ENCODE measurements at places on chromosomes 4 and X.

- no peak for DNase-seq
Observed at GRCh38 chr4:37948542-37948941, 11.7 kb upstream of the PTTG2 start.

- no peak for DNase-seq
Observed at GRCh38 chr4:160831165-160831922, 1332.5 kb downstream of the FSTL5 start.

DNA sequence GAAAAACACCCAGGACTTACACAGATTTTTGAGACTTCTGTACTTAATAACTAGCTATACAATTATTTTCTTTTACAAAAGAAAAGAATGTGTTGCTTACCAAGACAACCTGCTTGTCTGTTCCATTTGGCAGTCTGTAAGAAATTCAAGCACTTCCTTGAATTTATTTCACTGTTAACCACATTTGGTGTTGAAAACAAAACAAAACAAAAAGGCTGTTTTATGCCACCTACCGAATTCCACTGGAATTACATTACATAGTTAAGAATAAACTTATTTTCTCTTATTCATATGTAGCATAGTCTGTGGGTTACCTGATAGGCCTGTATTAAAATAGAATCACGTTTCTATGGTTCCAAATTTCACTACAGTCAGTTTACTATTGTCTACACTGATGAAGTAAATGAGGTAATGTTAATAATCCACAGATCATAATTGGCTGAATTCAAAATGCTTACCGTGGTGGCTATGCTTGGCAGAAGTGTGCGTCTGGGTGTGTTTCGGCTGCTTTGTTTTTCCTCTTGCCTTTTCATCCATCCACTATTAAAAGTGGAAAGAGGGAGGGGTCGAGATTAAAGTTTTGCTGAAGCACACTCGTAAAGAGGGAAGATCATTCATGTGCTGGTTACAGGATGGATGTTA lies at the start of gene TLR1:
TLR1 (minus strand) TSS at position 138 of the 642 bp plus-strand sequence. CDS start 5,960 bp downstream, outside the sequence.
- DNase-seq, result peak; percentile 32

- DNase-seq, result no peak
Observed at GRCh38 chr4:13766761-13767540, 139.4 kb upstream of the BOD1L1 start.

- no peak for DNase-seq
Observed at GRCh38 chr4:153152501-153153338, 51.5 kb upstream of the TRIM2 start.

GRCh38 chr4:109303140-109303496 lies 660 bp upstream of the COL25A1 start:
- no peak for DNase-seq

GRCh38 chrX:3550160-3550751 lies 163.2 kb downstream of the PRKX start:
- no peak for DNase-seq

DNA sequence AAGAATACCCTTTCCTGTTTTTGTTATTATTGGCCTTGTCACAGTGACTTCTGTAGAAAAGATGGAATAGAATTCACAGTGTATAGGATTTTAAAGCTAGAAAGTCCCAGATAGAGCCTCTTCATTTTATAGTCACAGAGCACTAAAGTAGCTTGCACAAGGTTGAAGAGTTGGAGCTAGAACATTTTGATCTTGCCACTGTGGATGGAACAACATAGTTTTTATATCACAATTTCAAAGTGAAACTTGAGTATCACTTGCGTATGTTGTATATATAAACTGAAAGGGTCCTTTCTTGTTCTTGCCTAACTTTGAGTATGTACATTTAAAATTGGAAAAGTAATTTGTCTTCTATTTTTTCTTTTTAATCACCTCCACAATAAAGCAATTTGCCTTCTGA lies 2.7 kb downstream of the USO1 start:
- DNase-seq, result no peak

DNA sequence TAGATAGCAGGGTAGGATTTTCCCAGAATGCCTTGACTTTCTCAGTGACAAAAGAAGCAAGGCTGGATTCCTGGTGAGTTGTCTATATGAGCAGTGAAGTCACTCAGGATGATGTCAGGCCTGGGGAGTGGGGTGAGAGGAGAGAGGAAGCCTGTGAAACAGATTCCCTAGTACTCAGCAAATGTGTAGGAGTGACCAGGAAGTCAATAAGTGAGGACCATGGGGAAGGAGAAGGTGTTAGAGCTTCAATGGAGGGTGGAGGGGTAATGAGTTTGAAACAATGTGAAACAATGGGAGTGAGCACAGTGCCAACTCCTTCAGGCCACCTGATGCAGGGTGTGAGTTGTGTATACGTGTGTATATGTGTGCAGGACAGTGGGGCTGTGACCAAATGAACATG lies 2.4 kb upstream of the SLC9A6 start:
- DNase-seq, result no peak

DNA sequence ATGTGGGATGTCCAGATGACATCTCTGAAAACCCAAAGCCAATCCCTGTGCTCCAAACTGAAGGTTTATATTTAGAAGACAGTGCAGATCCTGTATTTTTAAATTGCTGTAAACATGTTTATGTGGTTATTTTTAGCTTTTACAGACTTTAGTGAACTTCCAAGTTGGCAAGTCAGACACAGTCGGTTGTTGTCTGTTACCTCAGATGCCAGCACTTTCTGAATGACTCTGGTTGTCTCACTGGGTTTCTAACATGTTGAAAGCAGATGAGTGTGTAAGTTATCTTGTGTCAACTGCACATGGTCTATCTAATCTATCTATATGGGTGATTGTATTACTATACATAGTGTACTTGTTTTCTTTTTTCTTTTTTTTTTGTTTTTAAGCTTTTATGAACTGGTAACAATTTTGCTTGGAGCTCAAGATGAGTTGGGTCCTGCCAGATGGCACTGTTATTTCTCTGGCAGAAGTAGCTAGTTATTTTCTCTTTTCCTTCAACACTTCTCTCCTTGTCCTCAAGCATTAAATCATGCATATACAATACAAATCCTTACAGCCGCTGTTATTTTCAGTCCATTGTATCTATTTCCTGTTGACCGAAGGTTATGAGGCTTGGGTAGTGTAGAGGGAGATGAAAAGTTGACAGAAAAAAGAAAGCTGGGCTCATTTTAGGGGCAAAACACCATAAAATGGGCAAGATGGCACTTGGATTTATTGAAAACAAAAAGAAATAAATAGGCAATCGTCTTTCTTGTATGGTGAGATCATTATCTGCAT lies 66.3 kb downstream of the GAB1 start:
- DNase-seq, result no peak

DNA sequence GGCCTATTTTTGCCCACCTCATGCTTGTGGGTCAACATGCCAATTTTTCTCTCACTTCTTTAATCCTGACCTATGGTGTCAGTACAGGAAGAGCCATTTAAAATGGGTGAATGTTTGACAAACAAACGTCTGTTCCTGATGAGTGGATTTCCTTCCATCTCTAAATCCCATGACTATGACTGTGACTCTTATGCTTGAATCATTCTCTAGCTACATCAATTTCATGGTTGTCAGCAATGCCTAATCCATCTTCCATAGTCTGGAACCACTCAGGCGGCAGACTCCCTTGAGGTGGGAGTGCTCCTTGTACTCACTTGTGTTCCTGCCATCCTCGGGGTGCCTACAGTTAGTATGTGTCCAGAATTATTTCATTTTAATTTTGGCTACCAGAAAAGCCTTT lies 194.9 kb upstream of the RPS6KA3 start:
- DNase-seq, result no peak

DNA sequence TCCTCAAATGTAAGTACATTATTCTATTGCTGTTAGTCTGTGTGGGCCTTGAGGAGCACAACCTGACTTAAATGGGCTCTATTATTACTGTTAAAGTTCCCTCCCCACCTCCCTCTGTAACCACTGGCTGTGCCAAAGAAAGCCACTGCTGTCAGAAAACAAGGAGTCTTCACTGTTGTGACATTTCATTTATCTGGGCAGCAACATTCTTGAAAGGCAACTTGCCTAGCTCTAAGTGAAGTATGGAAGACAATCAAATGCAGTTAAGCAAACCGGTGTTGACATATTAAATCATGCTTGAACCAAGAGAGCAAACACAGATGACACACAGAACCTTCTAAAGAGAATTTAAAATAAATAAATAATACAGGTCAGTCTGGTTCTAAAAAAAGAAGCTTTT lies 81.0 kb downstream of the EPHA5 start:
- no peak for DNase-seq

DNA sequence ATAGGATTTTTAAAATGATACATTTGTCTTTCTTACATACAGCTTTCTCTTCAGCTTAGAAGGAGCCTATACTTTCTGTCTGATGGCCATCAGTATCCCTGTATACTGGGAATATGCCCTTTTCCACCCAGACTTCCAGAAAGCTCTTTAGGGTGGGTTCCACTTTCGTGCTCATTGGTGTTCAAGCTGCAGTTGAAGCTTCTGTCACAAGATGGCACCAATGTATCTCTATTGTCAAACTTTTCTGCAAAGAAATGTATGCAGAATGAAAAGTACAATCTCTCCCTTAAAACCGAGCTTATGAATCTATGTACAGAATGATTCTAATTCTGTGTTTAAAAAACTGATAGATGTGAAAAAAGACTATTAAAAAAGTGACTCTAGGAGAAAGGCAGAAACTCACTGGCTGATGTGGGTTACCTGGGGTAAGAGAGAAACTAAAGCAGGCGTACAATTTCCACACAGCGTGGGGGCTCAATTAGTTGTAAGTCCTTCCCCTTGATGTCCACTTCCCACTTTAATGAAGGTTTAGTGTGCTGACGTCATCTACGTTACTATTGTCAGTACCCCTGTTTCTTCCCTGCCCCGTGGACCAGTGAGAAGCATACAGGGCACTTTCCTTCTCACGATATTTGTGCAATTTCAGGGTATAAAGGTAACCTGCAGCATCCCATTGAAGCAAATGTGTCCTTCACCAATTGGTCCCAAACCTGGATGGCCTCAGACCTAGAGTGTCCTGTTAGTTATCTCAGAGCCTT lies 57.3 kb upstream of the TCEAL2 start:
- DNase-seq, result no peak

- no peak for DNase-seq
Observed at GRCh38 chr4:76787898-76788297, 110.0 kb downstream of the SOWAHB start.

GRCh38 chr4:41039317-41039716 lies 175.0 kb downstream of the APBB2 start:
- DNase-seq, result no peak

DNA sequence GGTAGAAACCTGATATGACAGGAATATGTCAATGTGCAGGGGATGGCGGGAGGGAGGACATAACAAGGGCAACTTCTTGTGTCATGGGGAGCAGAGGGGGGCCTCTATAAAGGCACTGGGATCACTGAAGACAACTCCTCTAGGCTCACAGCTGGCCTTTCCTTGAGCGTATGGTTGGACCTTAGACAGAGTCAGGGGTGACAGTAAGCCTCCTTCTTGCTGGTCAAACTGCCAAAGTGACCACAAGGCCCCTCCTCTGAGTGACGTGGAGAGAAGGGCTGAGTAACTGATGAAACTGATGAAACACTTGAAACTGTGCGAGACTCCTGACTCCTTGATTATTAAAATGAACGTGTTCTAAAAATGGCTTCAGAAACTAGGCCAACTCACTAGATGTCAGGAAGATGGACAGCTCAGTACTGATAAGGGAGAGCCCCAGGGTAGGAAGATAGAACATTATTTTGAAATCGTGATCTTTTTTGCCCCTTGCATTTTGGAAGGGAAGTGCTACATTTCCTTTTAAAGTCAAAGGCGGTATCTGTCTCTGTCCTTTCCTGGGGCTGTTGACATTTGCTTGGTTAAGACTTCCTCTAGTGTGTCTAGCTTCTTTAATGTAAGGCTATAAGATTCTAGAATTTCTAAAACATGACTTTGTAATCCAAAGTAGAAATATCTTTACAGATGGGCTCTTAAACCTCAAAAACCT lies 1.6 kb downstream of the RAB33A start:
- no peak for DNase-seq

DNA sequence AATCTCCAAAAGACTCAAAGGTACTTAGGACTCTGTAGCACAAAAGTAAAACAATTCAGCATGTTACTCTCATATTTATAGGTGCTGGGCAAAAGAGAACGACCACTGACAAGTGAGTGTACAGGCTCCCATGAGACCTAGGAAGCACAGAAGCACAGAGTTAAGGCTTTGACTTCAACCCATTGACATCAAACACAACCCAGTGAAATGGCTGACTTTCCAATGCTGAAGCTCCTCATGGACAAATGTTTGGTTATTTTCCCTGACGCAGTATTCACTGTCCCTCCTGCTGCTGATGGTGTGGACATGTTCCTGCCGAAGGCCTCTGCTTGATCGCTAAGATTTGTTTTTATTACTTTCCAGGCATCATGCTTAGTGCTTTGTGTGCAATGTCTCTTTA lies 148.7 kb downstream of the TSPAN5 start:
- peak; percentile 41 for DNase-seq

GRCh38 chr4:184706453-184706852 lies 27.4 kb downstream of the CENPU start:
- no peak for DNase-seq

GRCh38 chrX:40759374-40759773 lies 24.0 kb upstream of the MED14 start:
- no peak for DNase-seq

- DNase-seq, result no peak
Observed at GRCh38 chrX:17495052-17495451, 120.1 kb downstream of the NHS start.

- DNase-seq, result no peak
Observed at GRCh38 chr4:78876568-78877320, 62.5 kb downstream of the PAQR3 start.

DNA sequence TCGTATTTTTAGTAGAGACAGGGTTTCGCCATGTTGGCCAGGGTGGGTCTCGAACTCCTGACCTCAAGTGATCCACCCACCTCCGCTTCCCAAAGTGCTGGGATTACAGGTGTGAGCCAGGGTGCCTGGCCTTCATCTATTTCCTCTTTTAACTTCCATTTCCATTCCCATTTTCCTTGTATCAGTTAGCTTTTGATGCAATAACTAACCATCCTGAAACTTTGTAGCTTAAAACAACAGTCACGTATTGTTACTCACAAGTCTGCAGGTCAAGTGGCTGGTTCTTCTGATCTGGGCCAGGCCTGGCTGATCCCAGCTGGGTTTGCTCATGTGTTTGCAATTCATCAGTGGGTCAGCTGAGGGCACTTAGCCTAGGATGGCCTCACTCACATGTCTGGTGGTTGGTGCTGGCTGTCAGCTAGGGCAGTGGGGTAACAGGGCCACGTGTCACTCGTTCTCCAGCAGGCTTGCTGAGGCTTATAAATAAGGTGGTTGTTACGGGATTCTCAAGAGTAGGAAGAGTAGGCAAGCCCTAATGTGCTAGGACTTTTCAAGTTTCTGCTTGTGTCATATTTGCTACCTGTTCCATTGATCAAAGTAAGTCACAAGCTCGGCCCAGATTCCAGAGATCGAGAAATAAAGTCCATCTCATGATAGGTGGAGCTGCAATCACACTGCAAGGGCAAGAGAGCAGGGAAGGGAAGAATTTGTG lies 88.2 kb downstream of the SOWAHB start:
- DNase-seq, result no peak

GRCh38 chrX:112695494-112695893 lies 15.8 kb upstream of the LHFPL1 start:
- no peak for DNase-seq

GRCh38 chrX:107721318-107721717 lies 54.3 kb downstream of the TSC22D3 start:
- no peak for DNase-seq

GRCh38 chr4:109266236-109266635 lies 36.2 kb downstream of the COL25A1 start:
- DNase-seq, result no peak

All from brain pericyte (primary cell).